ENCODE measurements at places on chromosomes 5 and 9. TPM values are rescaled to one million over a fixed set of nuclear protein-coding genes. Genes with fewer than 3 reads are reported as not detected.

- H3K4me3 ChIP-seq, result no peak overlapping the region
- H3K4me1 ChIP-seq, result peaks cover 3% of the 10 kb centered on the region
- no peak for DNase-seq
- no peaks in the 10 kb centered on the region for H3K27me3 ChIP-seq
- no peak overlapping the region for H3K27ac ChIP-seq
- H3K36me3 ChIP-seq, result no peaks in the 10 kb centered on the region
These were observed 32.9 kb upstream of the TGFBR1 start for GRCh38 chr9:99072040-99072394.

- H3K4me1 ChIP-seq, result peaks cover 21% of the 10 kb centered on the region
- H3K27ac ChIP-seq, result peak overlapping the region; percentile 81
- no peak for DNase-seq
- H3K4me3 ChIP-seq, result peak overlapping the region; percentile 11
These were observed 159.0 kb downstream of the NR2F1-AS1 start for GRCh38 chr5:93421987-93422401.

DNA sequence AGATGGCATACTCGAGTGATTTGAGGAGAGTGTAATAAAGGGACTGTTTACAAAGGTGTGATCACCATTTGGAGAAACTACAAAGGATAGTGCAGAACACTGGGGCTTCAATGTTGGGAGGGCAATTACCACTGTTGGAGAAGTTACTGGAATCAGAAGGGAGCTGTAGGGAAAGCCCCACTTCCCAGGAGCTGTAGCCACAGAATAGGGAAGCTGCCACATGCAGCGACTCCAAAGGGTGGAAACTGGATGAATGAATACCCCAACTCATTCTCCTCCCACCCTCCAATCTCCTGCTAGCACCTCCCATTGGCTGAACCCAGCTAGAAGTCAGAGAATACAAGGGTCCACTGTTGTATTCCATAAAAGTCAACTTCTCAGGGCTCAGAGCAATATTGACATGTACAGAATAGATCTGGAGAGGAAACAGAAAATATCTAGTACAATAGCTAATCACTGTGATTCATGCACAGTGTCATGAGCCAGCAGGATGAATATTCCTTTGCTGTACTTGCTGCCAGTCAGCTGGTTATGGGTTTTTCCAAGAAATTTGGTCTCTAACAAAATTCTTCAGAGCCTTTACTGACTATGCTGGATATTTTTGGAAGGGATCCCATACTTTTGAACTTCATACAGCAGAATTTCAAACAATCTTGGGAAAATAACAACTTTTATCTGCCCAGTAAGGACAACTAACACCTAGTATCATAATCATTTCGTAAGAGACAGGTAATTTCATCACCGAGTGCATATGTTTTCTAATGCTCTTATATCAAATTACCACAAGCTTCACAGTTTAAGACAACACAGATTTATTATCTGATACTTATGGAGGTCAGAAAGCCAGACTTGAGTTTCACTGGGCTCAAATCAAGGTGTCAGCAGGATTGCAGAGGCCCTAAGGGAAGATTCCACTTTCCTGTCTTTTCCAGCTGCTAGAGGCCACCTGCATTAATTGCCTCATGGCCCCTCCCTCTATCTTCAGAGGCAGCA is 39.6 kb downstream of the PDCD1LG2 start:
- DNase-seq, result no peak
- H3K4me1 ChIP-seq, result no peaks in the 10 kb centered on the region
- H3K36me3 ChIP-seq, result no peaks in the 10 kb centered on the region
- H3K27me3 ChIP-seq, result no peaks in the 10 kb centered on the region

DNA sequence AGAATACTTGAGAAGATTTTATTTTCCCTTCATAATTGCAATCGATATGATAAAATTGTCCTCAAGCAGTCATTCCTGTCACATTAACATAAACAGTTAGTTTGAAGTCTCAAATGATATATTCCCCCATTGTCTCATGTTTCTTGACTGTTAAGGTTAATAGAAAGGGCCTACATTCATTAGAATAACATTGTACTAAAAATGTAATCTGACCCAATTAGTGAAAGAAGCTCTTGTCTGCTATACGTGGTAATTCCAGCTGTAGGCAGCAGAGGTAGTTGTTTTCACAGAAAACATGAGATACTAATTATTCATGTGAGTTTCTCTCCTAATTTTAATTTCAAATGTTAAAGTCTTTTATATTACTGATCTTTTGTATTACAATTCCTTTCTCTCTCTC is 25.9 kb upstream of the AP3B1 start:
- H3K4me3 ChIP-seq, result no peak overlapping the region
- no peaks in the 10 kb centered on the region for H3K36me3 ChIP-seq
- no peaks in the 10 kb centered on the region for H3K4me1 ChIP-seq
- H3K27ac ChIP-seq, result no peak overlapping the region
- no peaks in the 10 kb centered on the region for H3K27me3 ChIP-seq

DNA sequence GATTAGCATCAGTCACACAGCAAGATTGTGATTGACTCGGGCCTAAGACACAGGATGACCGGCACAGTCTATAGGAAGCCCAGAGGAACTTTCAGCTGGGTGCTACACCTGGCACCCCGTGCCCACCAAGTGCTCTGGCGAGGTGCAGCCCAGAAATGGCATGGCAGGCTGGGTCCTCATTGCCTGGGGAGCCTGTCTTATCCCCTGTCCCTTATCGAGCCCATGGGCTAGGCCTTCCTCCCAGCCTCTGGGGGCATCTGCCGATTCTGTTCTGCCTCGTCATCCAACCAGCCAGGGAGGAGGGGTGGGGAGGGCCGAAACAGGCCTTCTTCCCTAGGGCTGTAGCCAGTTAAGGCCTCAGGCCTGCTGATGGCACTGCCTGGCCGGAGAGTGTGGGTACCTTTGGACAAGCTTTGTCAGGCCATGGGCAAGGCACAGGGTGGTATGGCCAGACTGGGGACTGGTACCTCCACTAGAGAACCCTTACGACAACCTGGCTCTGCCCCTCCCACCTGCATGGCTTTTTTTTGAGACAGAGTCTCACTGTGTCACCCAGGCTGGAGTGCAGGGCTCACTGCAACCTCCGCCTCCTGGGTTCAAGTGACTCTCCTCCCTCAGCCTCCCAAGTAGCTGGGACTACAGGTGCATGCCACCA is 1.6 kb downstream of the GRK6 start:
- no peak overlapping the region for H3K27ac ChIP-seq
- peaks cover 54% of the 10 kb centered on the region for H3K4me1 ChIP-seq
- no peak overlapping the region for H3K4me3 ChIP-seq
- no peak for DNase-seq
- H3K36me3 ChIP-seq, result peaks cover 38% of the 10 kb centered on the region
- no peaks in the 10 kb centered on the region for H3K27me3 ChIP-seq

Gene PCDHA2
- total RNA-seq, result 0.99 TPM

- DNase-seq, result peak; percentile 57
- no peak overlapping the region for H3K4me3 ChIP-seq
- no peaks in the 10 kb centered on the region for H3K27me3 ChIP-seq
- no peak overlapping the region for H3K27ac ChIP-seq
- H3K36me3 ChIP-seq, result no peaks in the 10 kb centered on the region
- peaks cover 14% of the 10 kb centered on the region for H3K4me1 ChIP-seq
These were observed 180.9 kb downstream of the NR3C1 start for GRCh38 chr5:143222287-143223231.

DNA sequence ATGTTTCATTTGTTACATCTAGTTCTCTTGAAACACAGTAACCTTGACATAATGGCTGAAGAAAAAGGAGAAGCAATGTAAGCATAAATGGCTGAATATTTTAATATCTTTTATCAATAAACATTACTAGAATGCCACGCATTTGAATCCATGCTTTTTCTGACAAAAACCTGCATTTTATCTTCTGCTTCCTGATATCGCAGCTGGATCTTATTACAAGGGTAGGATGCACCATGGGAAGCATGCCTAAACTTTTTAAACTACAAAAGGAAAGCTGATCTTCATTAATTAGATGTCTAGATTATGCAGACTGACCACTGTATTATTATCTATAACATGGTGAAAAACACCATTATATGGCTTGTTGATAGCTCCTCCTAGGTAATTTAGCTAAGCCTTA is 156.6 kb downstream of the SLF1 start:
- no peak overlapping the region for H3K4me3 ChIP-seq
- H3K27ac ChIP-seq, result no peak overlapping the region
- H3K27me3 ChIP-seq, result no peaks in the 10 kb centered on the region
- DNase-seq, result no peak

DNA sequence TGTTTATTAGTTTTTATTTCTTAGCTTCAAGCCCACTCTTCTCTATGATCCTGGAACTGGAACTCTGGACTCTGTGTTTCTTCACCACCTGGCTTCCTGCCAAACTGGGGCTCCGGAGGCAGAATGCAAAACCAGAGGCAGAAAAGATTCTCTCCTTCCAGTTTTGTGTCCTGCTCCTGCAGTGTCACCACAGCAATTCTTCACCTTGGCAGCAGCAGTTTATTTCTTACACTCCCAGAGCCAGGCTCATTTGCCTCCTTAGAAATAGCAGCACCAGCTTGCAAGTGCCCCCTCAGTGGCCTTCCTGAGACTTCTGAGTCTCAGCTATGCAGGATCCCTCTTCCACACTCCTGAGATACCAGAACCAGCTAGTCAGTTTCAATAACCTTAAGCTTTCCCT is 26.7 kb upstream of the CAMK4 start:
- H3K4me3 ChIP-seq, result no peak overlapping the region
- H3K4me1 ChIP-seq, result no peaks in the 10 kb centered on the region
- no peak overlapping the region for H3K27ac ChIP-seq
- no peaks in the 10 kb centered on the region for H3K27me3 ChIP-seq
- DNase-seq, result peak; percentile 75

- no peak overlapping the region for H3K27ac ChIP-seq
- DNase-seq, result no peak
- no peaks in the 10 kb centered on the region for H3K36me3 ChIP-seq
- H3K4me1 ChIP-seq, result no peaks in the 10 kb centered on the region
These were observed 734.1 kb upstream of the WWC1 start for GRCh38 chr5:167557359-167557758.

GRCh38 chr5:115898656-115899055 is 56.9 kb downstream of the AP3S1 start:
- H3K27me3 ChIP-seq, result no peaks in the 10 kb centered on the region
- DNase-seq, result no peak
- H3K4me3 ChIP-seq, result no peak overlapping the region
- no peaks in the 10 kb centered on the region for H3K4me1 ChIP-seq
- no peak overlapping the region for H3K27ac ChIP-seq

DNA sequence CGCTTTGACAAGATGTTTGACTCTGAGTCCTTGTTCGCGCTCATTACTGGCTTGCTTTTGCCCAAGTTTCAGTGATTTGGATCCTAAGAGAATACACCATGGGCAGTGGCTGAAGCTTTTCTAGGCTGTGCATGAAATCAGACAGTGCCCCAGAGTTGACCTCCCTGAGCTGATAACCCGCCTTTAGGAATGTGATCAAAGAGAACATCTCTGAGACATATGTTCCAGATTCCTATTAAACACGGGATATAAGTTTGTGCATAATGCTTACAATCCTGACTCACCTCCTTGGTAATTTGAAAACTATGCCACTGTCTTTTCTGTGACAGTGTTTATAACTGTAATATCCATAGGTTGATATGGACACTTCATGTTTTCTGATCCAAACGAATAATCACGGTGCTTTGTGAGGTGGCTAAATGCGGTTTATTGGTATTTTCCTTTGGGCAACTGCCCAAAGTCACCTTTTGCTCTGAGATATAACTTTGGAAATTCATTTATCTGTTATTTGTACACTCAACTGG is 732.9 kb downstream of the MTRR start:
- H3K4me1 ChIP-seq, result no peaks in the 10 kb centered on the region
- H3K27ac ChIP-seq, result no peak overlapping the region
- H3K36me3 ChIP-seq, result no peaks in the 10 kb centered on the region
- no peak overlapping the region for H3K4me3 ChIP-seq
- no peak for DNase-seq

GRCh38 chr5:58934629-58935097 is 351.8 kb downstream of the RAB3C start:
- no peaks in the 10 kb centered on the region for H3K27me3 ChIP-seq
- H3K4me3 ChIP-seq, result no peak overlapping the region
- no peak overlapping the region for H3K27ac ChIP-seq
- DNase-seq, result no peak
- H3K4me1 ChIP-seq, result no peaks in the 10 kb centered on the region
- H3K36me3 ChIP-seq, result no peaks in the 10 kb centered on the region

- H3K36me3 ChIP-seq, result no peaks in the 10 kb centered on the region
- no peak overlapping the region for H3K4me3 ChIP-seq
- peaks cover 64% of the 10 kb centered on the region for H3K4me1 ChIP-seq
- no peak overlapping the region for H3K27ac ChIP-seq
These were observed 214.3 kb downstream of the C9orf50 start for GRCh38 chr9:129406278-129407225.

DNA sequence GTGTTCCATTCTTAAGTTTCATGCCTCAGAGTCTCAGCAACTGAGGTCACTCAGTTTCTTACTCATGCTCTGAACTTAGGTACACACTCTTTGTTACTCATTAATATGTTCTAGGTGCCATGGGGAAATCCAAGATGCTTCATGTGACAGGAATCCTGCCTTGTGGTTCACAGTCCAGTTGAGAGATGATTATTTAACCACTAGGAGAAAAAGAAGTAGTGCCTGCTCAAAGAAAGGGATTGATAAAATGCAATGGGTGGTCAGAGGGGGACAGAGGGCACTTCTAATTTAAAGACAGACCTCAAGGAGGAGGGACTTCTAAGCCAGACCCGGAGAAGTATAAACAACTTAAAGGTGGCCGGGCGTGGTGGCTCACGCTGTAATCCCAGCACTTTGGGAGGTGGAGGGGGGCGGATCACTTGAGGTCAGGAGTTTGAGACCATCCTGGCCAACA is 69.0 kb downstream of the UGCG start:
- H3K36me3 ChIP-seq, result no peaks in the 10 kb centered on the region
- H3K4me3 ChIP-seq, result no peak overlapping the region
- DNase-seq, result no peak
- H3K27ac ChIP-seq, result no peak overlapping the region

DNA sequence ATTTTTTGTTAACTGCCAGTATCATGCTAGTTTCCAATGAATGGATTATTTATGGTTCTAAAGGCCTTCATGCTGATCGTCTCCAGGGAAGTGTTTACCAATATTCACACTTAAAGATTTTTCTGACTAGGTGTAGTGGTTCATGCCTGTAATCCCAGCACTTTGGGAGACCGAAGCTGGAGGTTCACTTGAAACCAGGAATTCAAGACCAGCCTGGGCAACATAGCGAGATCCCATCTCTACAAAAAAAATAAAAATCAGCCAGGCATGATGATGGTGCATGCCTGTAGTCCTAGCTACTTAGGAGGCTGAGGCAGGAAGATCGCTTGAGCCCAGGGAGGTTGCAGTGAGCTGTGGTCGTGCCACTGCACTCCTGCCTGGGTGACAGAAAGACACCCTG is 43.5 kb downstream of the FAM13B start:
- no peak overlapping the region for H3K27ac ChIP-seq
- no peaks in the 10 kb centered on the region for H3K4me1 ChIP-seq
- no peak overlapping the region for H3K4me3 ChIP-seq
- peaks cover 9% of the 10 kb centered on the region for H3K36me3 ChIP-seq
- no peaks in the 10 kb centered on the region for H3K27me3 ChIP-seq

Gene PCDHB8
- 1.9 TPM for total RNA-seq

DNA sequence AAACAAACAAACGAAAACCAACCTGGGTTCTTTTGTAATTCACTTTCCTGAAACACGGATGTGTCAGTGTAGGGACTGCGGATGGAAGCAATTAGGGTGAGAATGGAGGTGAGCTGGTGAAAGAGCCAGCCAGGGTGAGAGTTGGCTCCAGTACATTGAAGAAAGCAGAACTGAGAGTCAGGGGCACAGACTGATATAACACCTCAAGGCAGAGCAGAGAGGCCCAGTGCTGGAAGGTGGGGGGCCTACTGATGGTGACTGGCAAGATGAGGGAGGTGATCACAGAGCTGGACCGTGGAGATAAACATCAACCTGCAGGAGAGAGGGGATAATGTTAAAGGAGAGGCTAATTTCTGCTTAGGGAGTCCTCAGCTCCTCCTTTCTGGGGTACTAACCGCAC is 221.1 kb downstream of the MAN2A1 start:
- no peaks in the 10 kb centered on the region for H3K27me3 ChIP-seq
- DNase-seq, result no peak
- H3K4me1 ChIP-seq, result no peaks in the 10 kb centered on the region
- no peak overlapping the region for H3K27ac ChIP-seq

Measured in spinal cord (tissue), 10 donors.